ENCODE measurements at places on chromosomes 16 and 17. TPM values are rescaled to one million over a fixed set of nuclear protein-coding genes. Genes with fewer than 3 reads are reported as not detected.

Gene GP1BA
- total RNA-seq = not detected

GRCh38 chr17:47717979-47718621, 14.9 kb upstream of the TBX21 start:
- DNase-seq = no peak

Gene SEZ6L2
- total RNA-seq = 7.7 TPM

DNA sequence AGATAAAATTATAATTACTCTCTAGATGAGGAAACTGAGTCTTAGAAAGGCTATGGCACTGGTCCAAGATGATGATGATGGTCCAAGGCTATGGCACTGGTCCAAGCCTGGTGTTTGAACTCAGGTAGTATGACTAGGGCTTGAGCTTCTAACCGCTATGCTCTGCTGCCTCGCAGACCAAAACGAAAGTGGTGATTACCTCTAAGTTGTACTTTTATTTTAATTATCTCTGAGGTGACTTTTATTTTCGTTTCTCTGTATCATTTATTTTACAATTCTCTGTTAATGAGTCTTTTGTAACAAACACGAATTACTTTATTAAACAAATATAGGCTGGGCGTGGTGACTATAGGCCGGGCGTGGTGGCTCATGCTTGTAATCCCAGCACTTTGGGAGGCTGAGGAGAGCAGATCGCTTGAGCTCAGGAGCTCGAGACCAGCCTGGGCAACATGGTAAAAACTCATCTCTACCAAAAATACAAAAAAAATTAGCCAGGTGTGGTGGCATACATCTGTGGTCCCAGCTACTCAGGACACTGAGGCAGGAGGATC, 5.6 kb downstream of the REXO5 start:
- DNase-seq = no peak

DNA sequence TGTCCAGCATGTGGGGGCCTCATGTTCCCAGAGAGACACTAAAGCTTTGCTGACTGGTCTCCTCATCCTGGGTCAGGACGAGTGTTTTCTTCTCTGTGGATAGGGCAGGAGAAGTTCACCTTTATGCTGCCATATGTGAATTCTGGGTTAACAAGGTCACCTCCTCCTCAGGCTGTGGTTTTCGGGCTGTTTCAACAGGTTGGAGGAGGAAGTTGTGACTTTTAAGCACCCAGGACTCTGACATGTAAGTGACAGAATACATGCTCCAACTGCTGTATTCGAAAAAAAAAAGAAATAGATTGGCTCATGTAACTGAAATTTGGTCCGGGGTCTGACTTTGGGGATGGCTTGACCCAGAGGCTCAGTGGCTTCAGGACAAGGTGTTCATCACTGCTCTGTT, 54.2 kb downstream of the SNX20 start:
- no peak for DNase-seq

GRCh38 chr16:84848986-84849634, 29.3 kb downstream of the CRISPLD2 start:
- no peak for DNase-seq

- DNase-seq = no peak
Measured at GRCh38 chr16:27828671-27829070, 234.8 kb downstream of the GSG1L start.

- DNase-seq = no peak
Measured at GRCh38 chr16:1645914-1646525, 32.1 kb upstream of the JPT2 start.

DNA sequence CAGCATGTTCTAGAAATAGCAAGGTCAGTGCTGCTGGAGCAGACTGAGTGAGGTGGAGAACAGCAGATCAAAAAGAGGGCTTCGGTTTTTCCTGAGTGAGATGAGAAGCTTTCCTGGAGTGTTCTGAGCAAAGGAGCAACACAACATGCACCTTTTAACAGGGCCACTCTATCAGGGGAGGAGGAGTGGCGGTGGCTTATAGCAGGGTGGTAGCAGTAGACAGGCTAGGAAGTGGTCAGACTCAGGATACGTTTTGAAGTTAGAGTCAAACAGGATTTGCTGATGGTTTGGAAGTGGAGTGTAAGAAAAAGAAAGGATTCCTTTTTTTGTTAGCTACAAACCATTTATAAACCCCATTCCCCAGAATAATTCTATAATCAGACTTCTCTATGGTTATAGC, 12.5 kb downstream of the POLG2 start:
- no peak for DNase-seq

DNA sequence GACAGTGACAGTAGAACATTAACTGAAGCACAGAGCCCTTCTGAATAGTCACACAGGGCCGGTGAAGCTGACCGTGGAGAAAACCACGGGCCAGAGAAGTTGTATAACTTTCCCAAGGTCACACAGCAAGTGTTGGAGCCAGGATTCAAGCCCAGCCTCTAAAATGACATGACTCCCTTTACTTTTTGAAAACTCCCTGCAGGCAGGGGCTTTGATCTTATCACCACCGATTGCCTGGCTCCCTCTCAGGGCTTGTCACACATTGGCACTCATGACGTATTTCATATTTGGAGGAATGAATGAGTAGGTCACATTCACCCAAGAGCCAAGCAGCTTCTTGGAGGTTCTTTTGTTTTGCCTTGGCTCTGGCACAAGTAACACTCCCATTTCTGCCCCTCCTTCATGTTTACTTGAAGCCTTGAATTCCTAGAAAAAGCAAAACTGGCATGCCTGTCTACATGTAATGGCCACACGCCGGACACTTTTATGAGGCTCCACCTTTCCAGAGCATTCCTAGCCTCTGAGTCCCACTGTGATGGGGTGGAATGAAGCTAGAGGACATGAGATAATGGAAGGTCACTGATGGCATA, 13.3 kb upstream of the RBBP6 start:
- DNase-seq = peak; percentile 50

Gene IGFALS
- 0.11 TPM for total RNA-seq

DNA sequence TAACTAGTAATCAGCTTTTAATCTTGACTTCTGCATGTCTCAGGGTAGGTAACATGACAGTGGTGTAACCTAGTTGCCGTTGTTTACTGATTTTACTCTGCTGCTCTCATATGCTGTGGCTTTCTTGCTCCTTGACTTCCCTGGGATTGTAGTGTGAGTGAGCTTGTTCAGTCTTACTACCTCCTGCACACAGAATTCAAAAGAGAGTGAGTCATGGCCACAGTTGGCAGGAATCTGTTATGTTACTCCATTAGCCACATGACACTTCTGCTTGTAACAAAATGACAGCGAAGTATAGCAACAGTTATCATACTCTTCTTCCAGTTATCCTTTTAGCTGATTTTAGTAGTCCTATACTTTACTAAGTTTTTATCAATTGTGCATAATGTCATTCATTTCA, 18.8 kb downstream of the TNRC6A start:
- no peak for DNase-seq

- no peak for DNase-seq
Measured at GRCh38 chr16:65600046-65600445, 478.2 kb upstream of the CDH11 start.

GRCh38 chr16:59198487-59198886, 464.4 kb upstream of the GOT2 start:
- no peak for DNase-seq

DNA sequence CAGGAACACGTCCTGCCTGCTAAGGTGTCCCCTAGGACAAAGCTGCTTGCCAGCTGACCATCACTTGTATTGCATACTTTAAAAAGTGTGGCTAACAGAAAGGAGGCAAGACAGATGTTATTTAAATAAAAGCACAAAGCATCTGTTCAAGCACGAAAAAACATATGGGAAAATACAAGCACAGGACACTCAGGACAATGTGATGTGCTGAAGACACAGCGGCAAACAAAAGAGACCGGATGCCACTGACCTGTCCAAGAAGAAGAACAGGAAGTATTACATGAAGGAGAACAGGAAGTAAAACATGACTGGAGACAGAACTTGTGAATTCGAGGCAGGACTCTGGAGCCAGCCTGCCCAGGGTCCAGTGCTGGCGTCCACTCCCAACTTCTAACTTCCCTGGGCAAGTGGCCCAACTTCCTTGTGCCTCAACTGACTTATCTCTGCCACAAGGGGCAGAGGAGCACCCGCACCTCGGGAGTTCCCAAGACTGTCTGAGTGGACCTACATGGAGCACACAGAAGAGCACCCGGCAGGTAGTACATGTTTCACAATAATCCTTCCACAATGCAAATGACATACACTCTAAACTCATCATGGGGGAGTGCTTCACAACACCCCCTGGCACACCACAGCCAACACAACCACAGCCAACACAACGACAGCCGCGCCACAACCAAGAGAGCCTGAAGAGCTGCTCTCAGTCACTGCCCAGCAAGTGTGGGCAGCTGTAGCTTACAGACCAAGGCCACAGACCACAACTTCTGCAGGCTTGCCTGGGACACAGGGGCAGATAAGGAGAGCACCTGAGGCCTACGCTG, 36.6 kb downstream of the ANKRD11 start:
- DNase-seq = no peak

DNA sequence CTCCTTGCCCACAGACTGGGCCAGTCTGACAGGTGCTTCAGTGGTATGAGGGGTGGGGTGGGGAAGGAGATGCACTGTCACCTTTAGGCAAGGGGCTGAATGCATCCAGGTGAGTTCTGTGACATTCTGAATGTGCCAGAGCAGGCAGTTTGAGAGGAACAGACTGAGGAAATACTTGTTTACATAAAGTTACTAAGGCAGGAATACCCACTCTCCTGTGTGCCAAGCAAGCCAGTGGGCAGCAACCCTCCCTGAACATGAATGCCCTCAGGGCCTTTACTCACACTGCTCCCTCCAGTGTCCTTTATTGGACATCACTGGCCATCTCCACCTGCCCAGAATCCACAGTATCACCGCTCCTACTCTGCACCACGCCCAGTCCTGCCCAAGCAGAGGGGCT, 33.1 kb upstream of the ULK2 start:
- no peak for DNase-seq

DNA sequence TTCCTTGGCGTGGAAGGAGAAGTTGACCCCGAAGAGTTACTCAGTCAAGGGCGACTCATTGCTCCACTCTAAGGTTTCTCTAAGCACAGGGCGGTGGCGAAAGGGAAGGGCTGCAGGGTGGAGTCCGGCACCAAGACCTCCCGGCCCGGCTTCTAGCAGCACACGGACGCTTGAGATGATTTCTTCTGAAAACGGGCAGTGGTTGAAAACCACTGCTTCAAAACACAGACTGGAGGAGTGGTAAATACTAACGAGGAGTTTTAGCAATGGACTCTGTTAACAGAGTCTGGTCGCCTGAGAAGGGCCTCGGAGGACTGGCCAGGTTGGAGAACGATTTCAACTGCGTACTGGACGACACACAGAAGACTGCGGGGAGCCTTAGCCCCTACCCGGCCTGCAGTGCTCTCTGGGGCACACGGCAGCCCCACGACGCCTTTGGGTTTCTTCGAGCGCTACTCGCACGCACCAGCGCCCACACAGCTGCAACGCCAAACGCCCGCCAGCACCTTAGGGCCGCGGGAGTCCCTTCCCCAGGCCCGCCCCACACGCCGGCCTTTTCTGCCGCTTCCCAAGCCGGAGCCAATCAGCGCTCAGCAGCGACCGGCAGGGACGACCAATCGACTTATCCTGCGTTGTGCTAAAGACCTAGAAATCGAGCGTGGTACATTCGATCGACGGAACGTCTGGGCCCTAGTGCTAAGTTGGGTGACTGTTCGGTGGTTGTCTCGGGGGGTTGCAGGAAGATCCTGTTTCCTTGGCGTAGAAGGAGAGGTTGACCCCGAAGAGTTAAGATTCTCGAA, 14.4 kb upstream of the CA4 start:
- peak; percentile 64 for DNase-seq

GRCh38 chr17:46063241-46063640, 64.2 kb downstream of the STH start:
- DNase-seq = no peak

Gene TMED6
- not detected for total RNA-seq

DNA sequence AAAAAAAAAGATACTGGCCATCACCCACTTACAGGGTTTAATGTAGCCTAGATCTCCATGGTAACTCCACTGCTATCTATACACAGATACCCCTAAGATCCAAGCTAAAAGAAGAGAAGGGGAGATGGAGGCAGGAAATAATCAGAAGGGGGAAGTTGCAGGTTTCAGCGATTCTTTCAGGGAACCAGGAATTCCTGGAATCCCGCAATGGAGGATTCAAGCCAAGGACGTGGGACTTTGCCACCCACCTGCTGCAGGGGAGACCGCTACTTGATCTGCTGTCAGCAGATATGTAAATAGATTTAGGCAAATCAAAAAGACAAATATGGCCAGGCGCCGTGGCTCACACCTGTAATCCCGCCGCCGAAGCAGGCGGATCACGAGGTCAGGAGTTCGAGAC, 121.1 kb downstream of the AIPL1 start:
- no peak for DNase-seq

DNA sequence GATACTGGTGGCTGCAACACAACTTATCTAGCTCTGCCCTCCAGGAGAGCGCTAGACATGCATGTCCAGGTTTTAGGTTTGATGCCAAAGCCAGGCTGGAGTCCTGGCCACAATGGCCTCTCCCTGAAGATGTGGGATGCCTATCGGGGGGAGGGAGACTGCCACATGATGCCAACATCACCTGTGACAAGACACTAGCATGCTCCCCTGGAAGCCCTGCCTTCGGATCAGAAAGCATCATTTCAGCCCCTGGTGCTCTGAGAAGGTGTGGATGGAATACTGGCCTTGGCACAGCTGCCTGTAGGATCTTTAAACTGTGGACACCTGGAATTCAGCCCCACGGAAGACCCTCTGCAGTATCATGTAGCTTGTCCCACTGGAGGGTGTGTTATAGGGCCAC, 93.5 kb downstream of the SHISA6 start:
- DNase-seq = no peak

DNA sequence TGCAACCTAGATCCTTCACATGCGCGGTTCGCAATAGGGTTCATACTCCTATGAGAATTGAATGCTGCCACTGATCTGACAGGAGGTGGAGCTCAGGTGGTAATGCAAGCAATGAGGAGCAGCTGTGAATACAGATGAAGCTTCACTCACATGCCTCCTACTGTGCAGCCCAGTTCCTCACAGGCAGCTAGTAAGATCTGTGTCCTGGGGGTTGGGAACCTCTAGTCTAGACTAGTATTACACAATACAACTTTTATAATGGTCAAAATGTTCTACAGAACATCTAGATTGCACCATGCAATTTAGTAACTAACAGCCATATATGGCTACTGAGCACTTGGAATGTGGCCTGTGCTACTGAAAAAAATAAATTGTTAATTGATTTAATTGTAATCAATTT, 26.7 kb downstream of the ABCA5 start:
- no peak for DNase-seq

- no peak for DNase-seq
Measured at GRCh38 chr17:27338536-27338985, 44.6 kb downstream of the WSB1 start.

- DNase-seq = no peak
Measured at GRCh38 chr17:50279181-50279526, 4.9 kb downstream of the TMEM92 start.

DNA sequence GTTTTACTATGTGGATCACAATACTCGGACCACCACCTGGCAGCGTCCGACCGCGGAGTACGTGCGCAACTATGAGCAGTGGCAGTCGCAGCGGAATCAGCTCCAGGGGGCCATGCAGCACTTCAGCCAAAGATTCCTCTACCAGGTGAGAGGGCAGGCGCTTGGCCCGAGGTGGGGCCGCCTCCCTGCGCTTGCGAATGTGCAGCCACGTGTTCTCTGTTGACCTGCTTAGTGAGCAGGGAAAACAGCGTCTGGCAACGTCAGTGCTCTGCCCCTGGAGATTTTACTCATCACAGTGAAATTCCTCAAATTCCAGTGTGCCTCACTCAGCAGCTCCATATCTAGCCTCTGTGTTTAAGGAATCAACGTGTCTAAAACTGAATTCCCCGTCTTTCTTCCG, 33.4 kb upstream of the CLEC18A start:
- DNase-seq = no peak

- no peak for DNase-seq
Measured at GRCh38 chr17:55410722-55411462, 10.7 kb downstream of the MMD start.

- DNase-seq = peak; percentile 59
Measured at GRCh38 chr16:68328151-68328859, 17.5 kb downstream of the PRMT7 start.

Gene TNRC6C
- total RNA-seq = 17.8 TPM
